ENCODE measurements at places on chromosomes 12 and 14. TPM values are rescaled to one million over a fixed set of nuclear protein-coding genes. Genes with fewer than 3 reads are reported as not detected.

DNA sequence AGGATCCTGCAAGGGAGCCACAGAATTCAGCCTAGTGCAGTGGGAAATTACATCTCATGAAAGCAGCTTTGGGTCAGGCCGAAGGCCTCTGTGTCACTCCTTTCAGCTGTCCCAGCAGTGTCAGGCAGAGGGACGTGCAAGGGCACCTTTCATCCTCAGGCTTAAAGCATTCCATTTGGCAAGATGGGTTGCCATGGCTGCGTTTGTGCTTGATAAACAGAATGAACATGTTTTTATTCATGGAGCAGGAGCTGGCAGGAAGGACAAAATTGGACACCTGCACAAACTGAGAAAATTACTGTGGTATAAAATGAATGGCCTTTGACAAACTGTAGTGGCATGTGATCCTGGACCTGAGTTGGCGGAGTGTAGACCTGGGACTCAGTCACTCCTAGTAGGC lies 29.4 kb downstream of the ACAD10 start:
- DNase-seq: no peak

The OVCH1 gene
- not detected for total RNA-seq

- no peak for DNase-seq
Measured at GRCh38 chr12:132144810-132145168, 532 bp downstream of the NOC4L start.

GRCh38 chr14:91545946-91546716 lies 36.0 kb upstream of the PPP4R3A start:
- no peak for DNase-seq

The TMCC3 gene
- 0.21 TPM for total RNA-seq

DNA sequence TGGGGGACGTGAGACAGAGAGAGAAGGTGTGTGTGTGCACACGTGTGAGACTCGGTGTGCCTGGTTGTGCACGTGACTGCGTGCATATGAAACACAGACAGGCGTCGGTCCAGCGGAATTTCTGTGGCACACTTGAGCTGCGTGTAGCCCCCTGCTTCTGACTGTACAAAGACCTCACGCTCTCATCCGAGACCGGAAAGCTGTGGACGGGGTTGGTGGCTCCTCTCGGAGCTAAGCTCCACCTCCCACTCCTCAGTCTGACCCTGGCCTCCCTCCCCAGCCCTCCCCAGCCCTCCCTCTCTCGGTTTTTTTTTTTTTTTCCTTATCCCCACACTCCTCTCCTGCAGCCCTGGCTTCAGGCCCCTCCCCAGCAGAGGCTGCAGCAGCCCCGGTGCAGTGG lies 8.3 kb upstream of the C14orf180 start:
- DNase-seq: no peak

DNA sequence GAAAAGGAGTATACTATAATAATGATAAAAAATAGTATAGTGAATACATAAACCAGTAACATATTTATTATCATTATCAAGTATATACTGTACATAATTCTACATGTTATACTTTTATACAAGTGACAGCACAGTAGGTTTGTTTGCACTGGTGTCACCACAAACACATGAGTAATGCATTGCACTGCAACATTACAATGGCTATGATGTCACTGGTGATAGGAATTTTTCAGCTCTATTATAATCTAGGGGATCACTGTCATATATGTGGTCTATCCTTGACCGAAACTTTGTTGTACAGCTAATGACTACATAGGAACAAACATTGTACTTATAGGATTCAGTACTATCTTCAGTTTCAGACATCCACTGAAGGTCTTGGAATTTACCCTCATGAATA lies 165.8 kb upstream of the SYT1 start:
- no peak for DNase-seq

DNA sequence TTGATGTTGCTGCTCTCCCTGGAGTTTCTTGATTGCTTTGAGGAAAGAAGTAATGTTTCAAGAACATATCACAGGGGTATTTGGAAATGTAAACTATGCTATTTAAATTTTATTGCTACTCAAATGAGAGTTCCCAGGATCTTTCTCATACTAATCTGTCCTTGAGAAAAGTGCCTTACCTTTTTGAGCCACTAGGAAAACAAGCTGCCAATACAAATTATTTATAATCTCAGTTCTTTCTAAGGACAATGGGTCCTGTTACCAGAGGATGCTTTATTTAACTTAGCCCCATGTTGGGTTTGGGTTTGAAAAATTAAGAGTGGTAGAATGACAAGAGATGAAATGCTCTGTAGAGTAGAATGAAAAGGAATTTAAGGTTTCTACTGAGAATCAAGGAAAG lies 258.2 kb upstream of the PRKD1 start:
- DNase-seq: no peak

The OTX2 gene
- not detected for total RNA-seq

- no peak for DNase-seq
Measured at GRCh38 chr12:89933911-89934310, 225.3 kb upstream of the ATP2B1 start.

The SERPINA12 gene
- total RNA-seq: not detected

DNA sequence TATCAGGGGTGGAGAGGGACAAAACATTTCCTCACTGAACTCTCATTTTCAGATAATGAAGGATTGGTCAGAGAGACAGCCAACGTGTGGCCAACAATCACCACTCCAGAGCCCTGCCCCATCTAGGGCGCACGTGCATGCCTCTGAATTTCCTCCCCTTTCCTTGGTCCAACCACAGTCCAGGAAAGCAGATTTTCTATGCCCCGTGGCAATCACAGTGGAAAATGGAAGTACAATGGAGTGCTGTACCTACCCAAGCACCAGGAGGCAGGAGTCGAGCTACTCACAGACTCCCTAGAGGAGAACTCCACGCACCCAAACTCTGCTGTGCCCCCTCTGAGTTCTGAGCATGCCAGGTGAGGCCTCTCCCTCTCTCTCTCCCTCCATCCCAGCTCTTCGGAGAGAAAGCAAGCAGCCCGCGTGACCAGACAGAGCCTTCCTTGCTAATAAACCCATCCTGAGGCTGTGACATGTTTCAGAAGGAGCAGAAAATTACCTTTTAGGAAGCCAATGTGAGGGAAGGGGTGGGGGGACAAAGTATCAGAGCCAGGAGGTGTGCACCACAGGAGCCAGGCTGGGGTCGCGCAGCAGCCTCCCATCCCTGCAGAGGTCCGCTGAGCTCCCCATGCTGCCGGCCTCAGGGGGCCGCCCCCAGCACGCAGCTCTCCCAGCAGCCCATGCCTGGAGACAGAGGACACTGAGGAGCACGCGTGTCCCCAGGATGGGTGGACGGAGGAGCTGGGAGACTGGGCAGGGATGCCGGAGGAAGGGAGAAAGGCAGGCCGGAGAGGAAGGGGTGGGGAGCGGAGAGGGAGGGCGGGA lies 73.4 kb downstream of the PITPNM2 start:
- no peak for DNase-seq

GRCh38 chr12:108605000-108605689 lies 7.3 kb upstream of the TMEM119 start:
- DNase-seq: no peak

Measured in activated T-cell treated with anti-CD3 and anti-CD28 coated beads, Interleukin-2, amount 50 U/mL, for 4 hours (primary cell).